Esophagus mucosa (tissue), 1 donor: ENCODE measurements at places on chromosomes 4 and X. TPM values are rescaled to one million over a fixed set of nuclear protein-coding genes. Genes with fewer than 3 reads are reported as not detected.
A peak's percentile ranks its signal among the peaks of the same experiment; 100 is the strongest.

The PCDH19 gene
- total RNA-seq = 0.64 TPM

The MAMLD1 gene
- 0.76 TPM for total RNA-seq

The ZDHHC15 gene
- 0.20 TPM for total RNA-seq

The ANOS1 gene
- total RNA-seq = 1.4 TPM

The GYPB gene
- not detected for total RNA-seq

GRCh38 chrX:39857780-39858179, 240.0 kb downstream of the BCOR start:
- ATAC-seq = no peak

GRCh38 chrX:40388441-40388840, 192.3 kb upstream of the ATP6AP2 start:
- ATAC-seq = no peak

- no peak for ATAC-seq
Measured at GRCh38 chr4:136136601-136137000, 1395.7 kb downstream of the PCDH18 start.

DNA sequence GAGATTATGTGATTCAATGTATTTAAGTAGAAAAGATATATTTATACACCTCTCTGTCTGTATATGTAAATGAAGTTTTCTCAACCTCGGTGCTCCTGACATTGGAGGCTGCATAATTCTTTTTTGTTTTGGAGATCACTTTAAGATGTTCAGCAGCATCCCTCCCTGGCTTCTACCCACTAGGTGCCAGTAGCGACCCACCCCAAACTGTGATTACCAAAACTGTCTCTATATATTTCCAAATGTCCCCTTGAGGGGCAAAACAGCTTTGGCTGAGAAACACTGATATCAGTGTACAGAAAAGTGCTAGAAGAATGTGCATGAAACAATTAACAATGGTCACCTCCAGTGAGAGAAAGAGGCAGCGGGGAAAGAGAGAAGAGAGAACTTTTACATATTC, 51.2 kb downstream of the DCX start:
- ATAC-seq = no peak

DNA sequence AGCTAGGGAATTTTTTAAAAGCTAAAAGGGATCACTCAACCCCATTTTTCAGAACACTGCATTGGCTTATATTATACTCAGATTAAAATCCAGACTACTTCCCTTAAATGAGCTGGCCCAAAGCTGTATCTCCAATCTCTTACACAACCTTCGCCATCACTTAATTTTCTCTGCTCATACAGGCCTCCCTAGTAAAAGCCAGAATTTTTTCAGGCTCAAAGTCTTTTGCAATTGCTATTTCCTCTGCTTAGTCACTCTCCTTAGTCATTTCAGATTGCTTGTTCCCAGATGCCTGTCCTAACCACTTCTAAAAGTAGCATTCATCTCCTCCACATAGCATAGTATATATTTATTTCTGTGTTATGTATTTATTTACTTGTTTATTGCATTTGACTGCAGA, 1587.9 kb upstream of the ADGRL3 start:
- ATAC-seq = peak; percentile 28

DNA sequence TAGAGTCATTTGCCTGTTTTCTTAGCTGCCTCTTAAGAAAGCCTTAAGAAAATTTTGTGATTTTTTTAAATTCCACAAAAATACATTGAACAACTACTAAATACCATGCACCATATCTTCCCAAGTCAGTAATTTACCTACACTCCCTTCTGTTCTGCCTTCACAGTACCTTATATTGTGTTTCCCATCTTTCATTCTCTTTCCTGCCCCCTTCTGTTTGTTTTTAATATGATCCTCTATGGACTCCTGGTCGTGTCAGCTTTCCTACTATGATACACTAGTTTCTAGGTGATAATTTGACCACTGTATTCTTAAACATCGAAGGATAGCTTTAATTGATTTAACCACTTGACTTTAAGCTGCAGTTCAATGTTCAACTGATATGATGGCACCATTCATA, 297.7 kb upstream of the HAND2 start:
- no peak for ATAC-seq

GRCh38 chr4:147599769-147600168, 17.4 kb upstream of the TMEM184C start:
- ATAC-seq = no peak

DNA sequence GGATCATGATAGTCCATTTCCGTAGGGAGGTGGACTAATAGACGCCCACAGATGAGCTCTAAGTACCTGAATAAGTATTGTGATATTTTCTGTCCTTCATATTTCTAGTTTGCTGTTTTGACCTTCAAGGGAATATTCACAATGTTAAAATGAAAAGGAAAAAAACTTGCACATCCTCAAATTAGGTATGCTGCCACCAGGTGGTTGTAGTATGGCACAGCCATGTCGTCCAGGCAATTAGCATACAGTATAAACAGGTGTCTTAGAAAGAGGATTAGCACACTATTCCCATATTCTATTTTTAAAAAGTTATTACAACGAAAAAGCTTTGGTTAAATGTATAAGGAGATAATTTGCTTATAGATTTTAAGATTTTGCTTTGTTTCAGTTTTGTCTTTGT, 802.0 kb downstream of the RPA4 start:
- peak; percentile 36 for ATAC-seq

GRCh38 chr4:110211007-110211769, 12.8 kb upstream of the ELOVL6 start:
- no peak for ATAC-seq

DNA sequence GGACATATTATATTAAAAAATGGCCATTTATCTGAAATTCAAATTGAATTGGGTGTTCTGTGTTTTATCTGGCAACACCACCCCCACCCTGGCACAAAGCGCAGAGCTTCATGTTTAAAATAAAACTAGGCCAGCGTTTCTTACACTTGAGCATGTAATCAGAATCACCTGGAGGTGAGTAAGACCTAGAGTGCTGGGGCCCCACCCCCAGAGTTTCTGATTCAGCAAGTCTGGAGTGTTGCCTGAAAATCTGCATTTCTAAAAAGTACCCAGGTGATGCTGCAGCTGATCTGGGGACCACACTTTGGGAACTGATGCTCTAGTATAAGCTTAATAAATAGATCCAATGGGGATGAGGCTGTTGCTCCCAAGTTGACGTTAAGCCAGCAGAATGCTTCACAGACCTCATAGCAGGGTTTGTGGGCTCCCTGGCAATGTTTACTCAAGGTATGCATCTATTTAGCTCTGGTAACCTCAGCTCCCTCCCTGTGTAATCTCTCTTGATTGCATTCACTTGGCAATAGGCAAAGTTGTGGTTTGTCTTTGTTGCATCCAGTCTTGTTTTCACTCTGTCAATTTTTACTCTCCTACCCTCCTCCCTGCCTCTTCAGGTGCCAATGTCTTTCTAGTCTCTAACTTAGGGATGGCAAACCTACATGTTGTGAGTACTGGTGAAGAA, 99.8 kb upstream of the TEX13D start:
- ATAC-seq = no peak

GRCh38 chr4:151652841-151653547, 107.8 kb downstream of the GATB start:
- no peak for ATAC-seq

DNA sequence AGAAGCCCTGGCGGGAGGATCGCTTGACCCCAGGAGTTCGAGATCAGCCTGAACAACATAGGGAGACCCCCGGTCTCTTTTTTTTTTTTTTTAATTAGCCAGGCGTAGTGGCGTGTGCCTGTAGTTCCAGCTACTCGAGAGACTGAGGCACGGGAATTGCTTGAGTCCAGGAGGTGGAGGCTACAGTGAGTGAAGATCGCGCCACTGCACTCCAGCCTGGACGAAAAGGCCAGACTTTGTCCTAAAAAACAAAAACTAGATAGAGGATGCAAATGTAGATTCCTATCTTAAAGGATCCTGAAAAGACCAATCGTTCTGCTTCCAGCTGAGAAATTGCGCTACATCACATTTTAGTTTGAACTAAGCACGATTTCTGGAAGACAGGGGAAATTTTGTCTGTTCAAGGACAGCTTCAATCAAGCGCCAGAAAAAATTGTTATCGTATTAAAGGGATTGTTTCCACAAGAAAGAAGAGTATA, 627 bp upstream of the HSD17B11 start:
- no peak for ATAC-seq

GRCh38 chr4:142314247-142314646, 531.9 kb downstream of the INPP4B start:
- no peak for ATAC-seq

- ATAC-seq = no peak
Measured at GRCh38 chrX:129933700-129934099, 27.7 kb downstream of the UTP14A start.

DNA sequence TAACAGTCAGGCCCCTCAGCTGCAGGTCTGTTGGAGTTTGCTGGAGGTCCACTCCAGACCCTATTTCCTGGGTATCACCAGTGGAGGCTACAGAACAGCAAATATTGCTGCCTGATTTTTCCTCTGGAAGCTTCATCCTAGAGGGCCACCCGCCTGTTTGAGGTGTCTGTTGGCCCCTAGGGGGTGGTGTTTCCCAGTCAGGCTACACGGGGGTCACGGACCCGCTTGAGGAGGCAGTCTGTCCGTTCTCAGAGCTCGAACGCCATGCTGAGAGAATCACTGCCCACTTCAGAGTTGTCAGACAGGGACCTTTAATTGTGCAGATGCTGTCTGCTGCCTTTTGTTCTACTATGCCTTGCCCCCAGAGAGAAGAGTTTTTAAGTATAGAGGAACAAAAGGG, 160.8 kb downstream of the DKK2 start:
- ATAC-seq = no peak

GRCh38 chrX:150961631-150962030, 21.5 kb upstream of the HMGB3 start:
- no peak for ATAC-seq

GRCh38 chr4:6546681-6547447, 28.1 kb upstream of the MAN2B2 start:
- ATAC-seq = peak; percentile 46

DNA sequence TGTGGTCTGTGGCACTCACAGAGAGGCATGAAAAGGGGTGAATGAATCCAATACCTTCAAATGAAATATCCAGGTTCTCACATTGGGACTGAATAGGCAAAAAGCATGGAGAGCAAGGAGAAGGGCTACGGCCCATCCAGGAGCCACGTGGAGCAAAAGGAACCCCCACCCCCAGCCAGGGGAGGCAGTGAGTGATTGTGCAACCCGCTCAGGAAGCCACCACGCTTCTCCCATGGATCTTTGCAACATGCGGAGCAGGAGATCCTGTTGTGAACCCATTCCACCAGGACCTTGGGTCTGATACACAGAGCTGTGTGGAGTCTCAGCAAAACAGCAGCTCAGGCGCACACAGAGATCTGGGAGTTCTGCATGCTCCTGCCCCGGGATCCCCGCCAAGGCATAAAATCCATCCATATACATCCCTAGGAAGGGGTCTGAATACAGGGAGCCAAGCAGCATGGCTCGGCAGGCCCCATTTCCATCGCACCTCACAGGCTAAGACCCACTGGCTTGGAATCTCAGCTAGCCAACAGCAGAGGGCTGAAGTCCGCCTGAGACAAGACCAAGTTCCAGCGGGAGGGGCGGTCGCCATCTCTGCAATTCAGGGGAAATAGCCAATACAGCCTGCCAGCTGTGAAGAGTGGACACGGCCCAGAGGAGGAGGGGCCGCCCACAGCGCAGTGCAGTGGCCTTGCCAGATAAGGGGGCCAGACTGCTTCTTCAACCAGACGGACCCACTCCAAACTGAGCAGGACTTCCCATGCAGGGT, 80.2 kb downstream of the FGF16 start:
- no peak for ATAC-seq

DNA sequence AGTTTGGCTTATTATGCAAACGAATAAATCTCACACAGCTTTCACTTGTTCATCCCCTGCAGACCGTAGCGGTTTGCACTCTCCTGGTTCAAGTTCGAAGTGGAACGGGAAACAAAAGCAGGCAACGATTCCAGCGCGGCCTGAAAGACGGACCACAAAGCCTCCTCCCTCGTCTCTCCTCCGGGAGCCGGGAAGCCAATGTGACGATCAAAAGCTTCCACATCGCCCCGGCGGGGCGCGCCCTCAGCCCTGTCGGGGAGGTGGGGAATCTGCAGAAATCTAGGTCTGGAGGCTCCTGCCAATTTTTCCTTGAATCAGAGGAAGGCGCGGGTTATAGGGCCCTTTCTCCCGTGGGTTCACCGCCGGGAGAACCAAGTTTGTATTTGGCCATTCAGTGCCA, 16.9 kb upstream of the ZIC3 start:
- no peak for ATAC-seq

DNA sequence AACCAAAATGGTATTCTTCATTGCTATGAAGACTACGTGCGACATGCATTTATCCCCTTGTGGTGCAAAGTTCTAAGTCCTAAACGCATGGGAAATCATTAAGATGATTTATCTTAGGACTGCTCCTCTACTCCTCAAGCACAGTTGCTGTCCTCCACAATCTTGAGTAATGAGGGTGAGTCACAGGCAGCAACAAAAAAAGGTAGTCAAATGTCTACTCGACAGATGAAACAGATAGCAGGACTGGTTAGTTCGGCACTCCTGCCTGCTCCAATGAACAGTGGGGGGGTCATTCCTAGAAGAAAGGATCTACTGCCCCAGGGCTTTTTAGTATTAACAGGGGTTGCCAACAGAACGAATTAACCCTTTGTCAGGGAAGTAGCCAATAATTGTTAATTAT, 233.7 kb upstream of the FGF13 start:
- no peak for ATAC-seq

DNA sequence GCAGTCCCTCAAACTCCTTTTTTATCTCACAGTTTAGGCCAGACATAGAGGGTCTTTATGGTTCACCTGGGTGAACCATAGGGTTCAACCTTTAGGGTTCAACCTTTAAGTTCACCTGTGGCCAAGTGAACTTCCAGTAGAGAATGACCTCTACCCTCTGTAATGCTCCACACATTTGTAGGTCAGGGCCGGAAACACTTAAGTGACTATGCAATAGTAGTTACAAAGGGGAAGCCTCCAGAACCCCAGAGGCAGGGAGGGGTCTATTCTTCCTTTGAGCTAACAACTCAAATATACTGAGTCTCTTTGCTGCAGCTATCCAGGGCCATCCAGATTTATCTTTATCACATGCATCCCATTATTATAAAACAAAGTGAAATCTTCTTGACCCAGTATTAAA, 100.0 kb downstream of the LARP1B start:
- no peak for ATAC-seq

- ATAC-seq = no peak
Measured at GRCh38 chrX:128717635-128718578, 665.7 kb upstream of the ACTRT1 start.

DNA sequence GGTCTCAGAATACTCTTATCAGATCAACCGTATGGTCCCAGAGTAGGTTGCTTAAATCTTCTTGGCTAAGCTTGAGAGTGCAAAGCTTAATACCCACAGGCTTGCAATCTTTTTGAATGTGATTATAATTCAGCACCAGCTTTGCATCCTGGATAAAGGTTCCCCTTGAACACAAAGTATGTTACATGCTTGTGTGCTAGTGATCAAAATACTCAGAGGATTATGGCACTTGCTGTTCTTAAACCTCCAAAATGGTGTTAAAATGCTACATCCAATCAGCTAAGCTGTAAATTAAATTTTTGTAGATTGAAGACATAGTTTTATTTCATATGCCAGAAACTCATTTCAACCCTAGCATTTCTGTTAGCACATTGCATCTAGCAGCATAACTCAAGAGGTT, 812.2 kb upstream of the TENM3 start:
- ATAC-seq = no peak

- peak; percentile 93 for ATAC-seq
Measured at GRCh38 chr4:10006601-10007435, 14.5 kb downstream of the SLC2A9 start.
